Calu3 (cell line): ENCODE measurements at places on chromosomes 6 and 20. TPM values are rescaled to one million over a fixed set of nuclear protein-coding genes. Genes with fewer than 3 reads are reported as not detected.
A peak's percentile ranks its signal among the peaks of the same experiment; 100 is the strongest.

SLC17A4 gene
- 1.9 and 3.4 TPM in 2 replicates for total RNA-seq

HDGFL1 gene
- not detected in 2 replicates for total RNA-seq

GJA1 gene
- 147 and 211 TPM in 2 replicates for total RNA-seq

MCCD1 gene
- total RNA-seq: not detected in 2 replicates

C4B gene
- 7.8 and 13.4 TPM in 2 replicates for total RNA-seq

DNA sequence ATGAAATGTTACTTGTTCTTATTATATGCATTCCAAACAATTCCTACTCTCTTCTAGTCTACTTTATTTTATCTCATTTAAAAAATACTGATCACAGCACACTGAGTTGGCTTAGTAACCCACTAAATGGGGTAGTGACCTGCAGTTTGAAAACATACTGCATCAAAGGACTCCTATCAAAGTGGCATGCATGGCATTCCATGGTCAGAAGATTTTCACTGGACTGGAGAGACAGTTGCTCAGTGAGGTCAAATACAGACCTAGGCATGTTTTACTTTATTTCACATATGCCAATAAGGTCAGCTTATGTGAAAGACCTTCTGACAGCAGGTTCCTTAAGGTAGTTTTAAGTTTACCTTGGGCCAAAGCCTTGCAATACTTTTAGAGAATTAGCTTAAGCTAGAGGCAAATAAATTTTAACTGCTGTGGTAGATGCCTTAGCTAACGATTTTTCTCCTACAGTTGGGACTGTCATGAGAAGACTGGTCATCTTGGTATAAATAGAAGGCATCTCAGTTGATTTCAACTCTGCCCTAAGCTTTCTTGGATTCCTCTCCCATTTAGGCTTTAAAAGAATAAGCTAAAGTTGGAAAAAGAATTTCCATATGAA, 35.1 kb downstream of the TPD52L1 start:
- no peak for DNase-seq

GRCh38 chr20:48615871-48616270, 211.9 kb downstream of the PREX1 start:
- DNase-seq: no peak

DNA sequence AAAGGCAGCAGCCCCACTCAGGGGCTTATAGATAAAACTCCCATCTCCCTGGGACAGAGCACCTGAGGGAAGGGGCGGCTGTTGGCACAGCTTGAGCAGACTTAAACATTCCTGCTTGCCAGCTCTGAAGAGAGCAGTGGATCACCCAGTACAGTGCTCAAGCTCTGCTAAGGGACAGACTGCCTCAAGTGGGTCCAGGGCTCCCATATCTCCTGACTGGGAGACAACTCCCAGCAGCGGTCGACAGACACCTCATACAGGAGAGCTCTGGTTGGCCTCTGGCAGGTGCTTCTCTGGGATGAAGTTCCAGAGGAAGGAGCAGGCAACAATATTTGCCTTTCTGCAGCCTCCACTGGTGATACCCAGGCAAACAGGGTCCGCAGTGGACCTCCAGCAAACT, 810.1 kb downstream of the EYS start:
- no peak for DNase-seq

DNA sequence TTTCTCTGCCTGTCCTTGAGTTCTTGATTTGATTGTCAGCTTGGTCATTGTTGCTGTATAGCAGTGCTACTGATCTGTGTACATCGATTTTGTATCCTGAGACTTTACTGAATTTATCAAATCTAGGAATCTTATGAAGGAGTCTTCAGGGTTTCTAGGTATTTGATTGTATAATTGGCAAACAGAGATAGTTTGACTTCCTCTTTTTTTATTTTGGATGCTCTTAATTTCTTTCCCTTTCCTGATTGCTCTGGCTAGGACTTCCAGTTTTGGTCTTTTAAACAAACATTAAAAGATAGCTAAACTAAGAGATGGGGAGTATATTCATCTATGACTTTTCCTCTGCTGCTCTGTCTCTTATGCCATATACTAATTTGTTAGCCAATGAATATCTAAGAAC, 62.4 kb downstream of the NCOA7 start:
- no peak for DNase-seq

GRCh38 chr6:62367601-62368000, 81.6 kb upstream of the KHDRBS2 start:
- DNase-seq: no peak

DNA sequence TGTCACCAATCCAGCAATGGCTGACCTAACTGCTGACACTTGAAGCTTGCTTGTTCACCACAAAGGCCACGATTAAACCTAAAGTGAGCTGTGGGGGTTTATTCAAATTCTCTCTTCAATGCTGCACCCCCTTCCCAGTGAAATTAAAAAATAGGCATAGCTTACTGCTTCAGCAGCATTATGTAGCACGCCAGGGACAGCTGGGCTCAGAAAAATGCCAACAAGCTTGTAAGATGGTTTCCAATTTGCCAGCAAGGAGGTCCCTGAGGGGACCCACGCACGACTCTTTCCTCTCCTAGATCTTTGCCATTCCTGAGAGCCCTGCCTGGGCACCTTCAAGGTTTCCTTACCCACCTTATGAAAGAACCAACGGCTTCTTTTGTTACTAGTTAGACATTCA, 113.5 kb upstream of the CDH4 start:
- DNase-seq: no peak

GRCh38 chr6:129368076-129368475, 341.9 kb downstream of the ARHGAP18 start:
- no peak for DNase-seq

- peak; percentile 96 for DNase-seq
Measured at GRCh38 chr20:50635676-50636600, 55.4 kb downstream of the RIPOR3 start.

- DNase-seq: no peak
Measured at GRCh38 chr6:155660251-155660977, 204.8 kb upstream of the NOX3 start.

- DNase-seq: no peak
Measured at GRCh38 chr6:150211700-150212511, 69.1 kb downstream of the PPP1R14C start.

DNA sequence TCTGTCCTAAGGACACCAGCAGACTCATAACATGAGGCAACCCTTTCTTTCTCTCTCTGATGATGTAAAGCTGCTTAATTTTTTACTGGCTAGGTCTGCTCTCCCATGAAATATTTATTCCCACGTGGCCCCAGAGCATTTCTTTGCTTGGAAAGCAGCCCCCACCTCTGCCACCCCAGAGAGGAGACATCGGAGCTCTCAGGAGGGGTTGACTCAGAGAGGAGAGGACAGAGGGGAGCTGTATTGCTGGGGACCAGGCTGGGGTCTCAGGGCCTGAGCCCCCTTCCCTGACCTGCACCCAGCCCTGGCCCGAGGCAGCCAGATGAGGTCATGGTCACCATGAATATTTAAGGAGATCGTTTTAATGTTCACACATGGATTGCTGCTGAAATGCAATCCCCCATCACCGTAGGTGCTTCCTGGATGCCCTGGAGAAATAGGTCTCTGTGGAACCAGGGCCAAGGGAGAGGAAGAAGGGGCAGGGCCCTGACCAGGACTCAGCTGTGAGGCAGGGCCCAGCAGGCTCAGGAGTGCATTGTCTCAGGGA, 117.5 kb downstream of the DLL1 start:
- DNase-seq: no peak

- DNase-seq: no peak
Measured at GRCh38 chr6:113202852-113203714, 654.1 kb upstream of the MARCKS start.

- DNase-seq: no peak
Measured at GRCh38 chr6:36149476-36149875, 19.2 kb downstream of the MAPK13 start.

DNA sequence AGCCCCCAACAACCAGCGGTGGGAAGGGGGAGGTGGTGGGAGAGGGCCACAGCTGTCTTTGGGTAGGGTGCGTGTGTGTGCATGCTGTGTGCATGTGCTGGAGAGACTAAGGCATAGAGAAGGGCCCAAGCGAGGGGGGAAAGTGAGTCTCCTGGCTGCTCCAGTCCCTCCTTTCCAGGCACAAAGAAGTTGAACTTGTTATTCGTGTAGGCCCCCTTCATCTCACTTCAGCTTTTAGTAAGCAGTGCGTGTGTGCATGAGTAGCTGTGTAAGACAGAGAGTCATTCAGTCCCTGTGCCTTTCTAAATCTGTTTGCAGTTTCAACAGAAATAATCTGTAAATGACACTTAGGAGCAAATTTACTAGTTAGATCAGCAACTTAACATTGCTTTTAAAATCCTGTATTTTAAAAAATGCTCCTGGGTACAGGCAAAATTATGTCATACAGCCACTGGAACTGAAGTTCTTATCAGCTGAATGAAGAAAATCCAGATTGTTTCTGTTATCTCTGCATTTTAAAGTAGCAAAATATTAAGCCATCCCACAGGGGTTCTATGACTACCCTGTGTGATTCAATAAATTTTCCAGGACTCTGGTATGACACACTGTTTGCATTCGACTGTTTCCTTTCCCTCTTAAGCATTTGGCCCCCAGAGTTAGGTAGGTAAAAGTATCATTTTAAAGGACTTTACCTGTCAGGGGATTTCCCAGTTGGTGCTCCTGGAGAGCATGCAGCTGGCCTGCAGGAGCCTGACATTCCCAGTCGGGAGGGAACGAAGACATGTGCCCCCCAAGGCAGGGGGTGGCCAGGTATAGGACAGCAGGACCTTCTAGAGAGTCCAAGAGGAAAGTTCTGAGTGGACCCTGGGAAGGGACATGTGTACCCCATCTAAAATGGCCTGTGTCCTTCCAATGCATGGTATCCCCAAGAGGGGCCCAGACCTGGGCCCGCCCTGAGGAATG, 39.0 kb downstream of the MTRES1 start:
- peak; percentile 19 for DNase-seq

DNA sequence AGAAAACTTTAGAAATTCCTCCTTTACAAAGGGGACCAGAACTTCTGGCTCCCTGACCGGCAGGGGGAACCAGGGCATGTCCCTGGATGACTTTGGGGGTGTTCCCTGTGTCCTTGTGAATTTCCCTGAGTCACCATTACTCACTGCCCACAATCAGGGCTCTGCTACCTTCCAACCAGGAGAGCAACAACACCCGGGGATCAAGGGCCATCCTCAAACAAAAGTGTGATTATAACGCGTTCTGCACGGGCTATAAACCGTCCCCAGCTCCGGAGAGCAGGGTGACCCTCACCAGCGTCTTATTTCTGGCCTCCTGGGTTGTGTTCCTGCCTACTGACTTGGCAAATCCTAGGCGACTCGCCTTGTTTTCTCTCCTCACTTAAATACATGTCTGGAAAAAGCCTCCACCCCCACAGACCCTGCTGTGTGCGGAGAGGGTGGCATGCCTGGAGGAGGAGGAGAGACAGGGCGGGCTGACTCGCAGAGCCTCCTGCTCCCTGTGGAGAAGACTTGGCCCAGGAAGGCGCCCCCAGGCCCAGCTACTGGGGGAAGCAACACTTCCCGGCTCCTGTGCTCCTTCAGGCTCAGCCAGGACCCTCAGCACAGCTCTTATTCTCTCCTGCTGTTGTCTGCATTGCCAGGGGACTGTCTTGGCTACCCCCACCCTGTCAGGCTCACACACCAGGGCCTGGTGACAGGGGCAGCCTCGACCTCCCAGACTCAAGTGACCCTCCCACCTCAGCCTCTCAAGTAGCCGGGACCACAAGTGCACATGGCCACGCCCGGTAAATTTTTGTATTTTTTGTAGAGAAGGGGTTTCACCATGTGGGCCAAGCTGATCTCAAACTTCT, 54.1 kb downstream of the FGD2 start:
- DNase-seq: peak; percentile 90
